Activated CD4-positive, alpha-beta T cell treated with anti-CD3 and anti-CD28 coated beads, Interleukin-2, Interleukin-4, amounts not matched to agents 100 ng/mL and 50 ng/mL, durations not matched to agents 16 hours and 8 hours (primary cell): ENCODE measurements at places on chromosomes 13 and 19.

DNA sequence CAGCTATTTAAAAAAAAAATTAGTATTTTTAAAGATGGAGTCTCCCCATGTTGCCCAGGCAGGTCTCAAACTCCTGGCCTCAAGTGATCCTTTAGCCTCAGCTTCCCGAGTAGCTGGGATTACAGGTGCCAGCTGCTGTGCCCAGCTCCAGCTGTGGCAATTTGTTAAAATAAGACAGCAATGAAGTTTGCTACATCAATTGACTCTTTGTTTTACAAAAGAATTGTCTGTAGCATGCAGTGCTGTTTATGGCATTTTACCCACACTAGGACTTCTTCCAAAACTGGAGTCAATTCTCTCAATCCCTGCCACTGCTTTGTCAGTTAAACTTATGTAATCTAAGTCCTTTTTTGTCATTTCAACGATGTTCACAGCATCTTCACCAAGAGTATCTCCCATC is 49.3 kb downstream of the NDFIP2 start:
- no peak for DNase-seq

DNA sequence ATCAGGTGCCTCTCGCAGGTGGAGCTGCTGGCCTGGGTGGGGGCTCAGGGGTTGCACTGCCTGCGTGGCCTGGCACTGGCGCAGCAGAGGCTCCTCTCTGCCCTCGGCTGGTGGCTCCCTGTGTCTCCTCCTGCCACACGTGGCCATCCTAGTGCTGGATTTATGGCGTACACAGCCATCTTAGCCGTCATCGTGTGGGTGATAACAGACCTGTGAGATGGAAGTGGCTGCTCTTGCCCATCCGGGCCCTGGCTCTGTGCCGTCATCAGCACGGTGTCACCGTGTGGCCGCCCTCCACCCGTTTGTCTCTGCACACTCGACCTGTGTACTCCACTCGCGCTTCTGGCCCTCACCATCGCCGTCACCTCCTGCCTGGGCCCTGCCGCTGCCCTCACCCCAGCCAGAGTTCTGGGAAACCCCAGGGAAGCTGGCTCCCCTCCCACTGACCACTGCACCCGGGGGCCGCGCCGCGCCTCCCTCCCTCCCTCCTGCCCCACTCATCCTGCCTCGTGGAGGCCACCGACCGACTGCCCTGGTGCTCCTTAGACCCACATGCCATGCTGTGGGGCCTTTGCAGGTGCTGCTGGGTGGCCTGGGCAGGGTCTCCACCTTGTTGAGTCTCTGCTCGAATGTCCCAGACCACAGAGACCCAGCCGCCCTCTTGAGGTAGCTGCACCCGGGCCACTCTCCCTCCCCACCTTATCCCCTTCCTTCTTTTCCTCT is 29.5 kb downstream of the TMEM255B start:
- no peak for DNase-seq

DNA sequence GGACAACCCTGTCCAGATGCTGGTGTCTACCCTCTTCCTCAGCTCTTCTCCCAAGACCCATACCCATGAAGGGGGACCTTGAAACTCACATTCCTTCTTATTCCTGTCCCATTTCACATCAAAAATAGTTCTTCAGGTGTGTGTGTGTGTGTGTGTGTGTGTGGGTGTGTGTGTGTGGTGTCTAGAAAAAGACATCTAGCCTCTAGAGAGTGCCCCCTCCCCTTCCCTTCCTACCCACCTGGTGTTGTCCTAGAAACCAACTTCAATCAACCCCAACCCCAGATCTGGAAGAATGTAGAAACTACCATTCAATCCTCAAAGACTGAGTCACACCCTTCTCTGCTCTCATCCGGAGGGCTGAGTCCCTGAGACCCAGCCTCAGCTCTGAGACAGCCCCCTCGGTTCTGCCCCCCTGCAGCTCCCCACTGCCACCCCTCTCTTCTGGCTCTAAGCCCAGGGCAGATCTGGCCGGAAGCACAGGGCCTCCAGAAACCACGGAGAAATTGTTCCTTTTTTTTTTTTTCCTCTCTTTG is 3.5 kb downstream of the KCNN4 start:
- no peak for DNase-seq

DNA sequence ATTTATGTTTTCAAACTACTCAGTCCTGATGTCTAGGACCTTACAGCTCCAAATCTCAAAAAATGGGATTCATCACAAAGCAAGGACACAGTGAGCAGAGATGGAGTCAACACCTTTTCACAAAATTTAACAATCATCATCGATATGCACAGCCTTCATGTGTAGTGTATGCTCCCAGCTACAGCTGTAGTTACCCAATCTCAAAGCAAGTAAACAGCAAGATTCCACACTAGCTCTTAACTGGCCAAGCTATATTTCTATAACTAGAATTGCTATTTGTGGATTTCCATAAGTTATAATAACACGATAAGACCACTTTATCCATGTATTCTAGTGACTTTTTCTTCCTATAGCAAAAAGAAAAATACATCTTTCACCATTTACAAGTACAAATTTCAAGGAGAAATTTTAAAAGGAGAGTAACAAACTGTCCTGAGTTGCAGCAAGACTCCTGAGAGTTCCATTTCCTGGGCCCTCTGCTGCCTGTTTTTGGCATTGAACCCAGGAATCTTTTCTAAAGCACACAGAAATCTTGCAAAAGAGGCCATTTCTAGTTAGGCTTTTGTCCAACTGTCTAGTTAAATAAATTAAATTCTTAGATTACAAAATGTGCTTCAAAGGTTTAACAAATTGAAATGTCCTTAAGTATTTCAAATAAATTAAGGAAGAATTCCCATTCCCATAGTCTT is 460.6 kb downstream of the FGF14 start:
- DNase-seq = no peak

- DNase-seq = no peak
Measured at GRCh38 chr13:95485518-95486144, 66.9 kb upstream of the CLDN10 start.

- DNase-seq = no peak
Measured at GRCh38 chr13:27607125-27607524, 13.2 kb downstream of the LNX2 start.

DNA sequence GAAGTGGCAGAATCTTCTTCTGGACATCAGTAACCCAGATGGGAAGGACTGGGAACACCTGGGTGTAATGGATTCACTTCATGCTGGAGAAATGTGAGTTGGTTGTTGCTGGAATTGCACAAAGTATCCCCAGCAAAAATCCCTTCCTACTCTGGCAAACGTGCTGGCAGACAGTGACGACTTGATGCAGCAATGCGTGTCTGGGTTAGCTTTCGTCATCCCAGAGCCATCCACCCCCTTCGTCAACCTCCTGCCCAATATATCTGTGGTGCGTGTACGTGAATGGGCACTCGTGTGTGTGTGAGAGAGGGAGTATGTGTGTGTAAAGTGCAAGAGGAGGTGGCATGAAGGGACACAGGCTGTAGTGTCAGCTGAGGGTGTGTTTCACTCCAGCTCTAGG is 70.9 kb downstream of the TM9SF2 start:
- no peak for DNase-seq

- DNase-seq = peak; percentile 41
Measured at GRCh38 chr19:34733266-34733745, 737 bp upstream of the ZNF181 start.

DNA sequence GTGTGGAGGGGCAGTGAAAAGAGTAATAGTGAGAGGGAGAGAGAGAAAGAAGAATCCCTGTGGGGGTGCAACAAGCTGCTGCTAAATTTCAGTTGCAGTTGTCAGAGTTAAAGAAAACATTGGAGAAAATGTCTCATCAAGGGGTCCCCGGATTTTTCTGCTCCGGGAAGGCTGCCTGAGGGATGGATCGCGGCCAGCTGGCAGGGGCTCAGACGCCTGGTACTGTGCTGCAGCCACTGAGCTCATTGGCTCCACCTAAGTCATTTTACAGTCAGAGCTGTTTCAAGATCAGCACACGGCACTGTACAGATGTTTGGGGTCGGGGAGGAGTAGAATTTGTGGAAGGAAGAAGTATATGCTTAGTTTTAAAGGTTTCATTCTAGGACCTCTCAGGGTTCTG is 106.2 kb downstream of the SHISA2 start:
- no peak for DNase-seq

DNA sequence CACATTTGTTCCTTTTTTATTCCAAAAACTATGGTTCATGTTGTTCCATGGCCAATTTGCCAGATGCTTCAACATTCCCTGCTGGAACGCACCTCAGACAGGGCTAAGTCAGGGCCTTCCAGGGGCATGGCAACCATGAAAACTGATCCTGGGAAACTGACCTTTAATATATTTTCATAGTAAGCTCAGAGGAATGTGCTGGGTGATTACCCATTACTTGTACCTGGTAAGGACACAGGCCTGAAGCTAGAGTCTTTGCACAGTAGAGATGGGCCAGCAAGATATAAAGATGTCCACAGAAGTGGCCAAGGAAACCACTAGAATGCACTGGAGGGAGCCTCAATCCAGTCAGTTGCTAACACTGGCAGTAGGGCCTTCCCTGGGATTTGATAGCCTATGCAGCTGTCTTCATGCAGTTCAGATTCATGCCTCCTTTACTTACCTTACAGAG is 353.1 kb downstream of the ENOX1 start:
- no peak for DNase-seq

DNA sequence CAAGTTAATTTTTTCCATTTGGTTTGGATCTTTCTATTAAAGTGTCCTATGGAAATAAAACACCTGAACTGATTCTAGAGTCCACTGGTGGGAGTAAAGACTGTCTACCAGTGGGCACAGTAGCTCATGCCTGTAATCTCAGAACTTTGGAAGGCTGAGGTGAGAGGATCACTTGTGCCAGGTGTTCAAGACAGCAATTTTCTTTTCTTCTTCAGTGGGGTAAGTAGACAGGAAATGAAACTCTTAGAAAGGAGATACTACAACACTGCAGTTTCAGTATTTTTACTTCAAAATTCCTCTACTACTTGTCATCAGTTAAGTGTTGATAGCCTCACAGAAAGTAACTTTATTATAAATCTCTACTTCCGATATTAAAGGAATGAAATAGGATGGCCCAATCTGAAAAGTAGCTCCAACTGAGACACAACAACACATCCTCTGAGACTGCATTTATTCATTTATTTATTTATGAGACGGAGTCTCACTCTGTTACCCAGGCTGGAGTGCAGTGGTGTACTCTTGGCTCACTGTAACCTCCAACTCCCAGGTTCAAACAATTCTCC is 26.3 kb downstream of the DNMT1 start:
- no peak for DNase-seq

DNA sequence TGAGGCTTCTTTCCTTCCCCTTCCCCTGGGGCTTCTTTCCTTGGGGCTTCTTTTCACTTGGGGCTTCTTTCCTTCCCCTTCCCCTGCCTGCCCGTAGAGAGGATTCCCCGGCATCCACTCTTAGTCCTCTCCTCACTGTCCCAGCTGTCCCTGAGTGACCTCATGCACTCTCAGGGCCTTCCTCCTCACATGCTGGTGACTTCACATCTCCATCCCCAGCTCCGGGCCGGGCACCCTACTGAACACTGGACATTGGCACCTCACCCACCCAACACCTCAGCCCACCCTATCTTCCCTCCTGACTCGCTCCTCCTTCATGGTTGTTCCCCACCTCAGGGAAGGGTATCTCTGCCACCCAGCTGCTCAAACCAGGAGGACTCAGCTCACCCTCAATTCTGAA is 130.6 kb downstream of the STARD13 start:
- no peak for DNase-seq

DNA sequence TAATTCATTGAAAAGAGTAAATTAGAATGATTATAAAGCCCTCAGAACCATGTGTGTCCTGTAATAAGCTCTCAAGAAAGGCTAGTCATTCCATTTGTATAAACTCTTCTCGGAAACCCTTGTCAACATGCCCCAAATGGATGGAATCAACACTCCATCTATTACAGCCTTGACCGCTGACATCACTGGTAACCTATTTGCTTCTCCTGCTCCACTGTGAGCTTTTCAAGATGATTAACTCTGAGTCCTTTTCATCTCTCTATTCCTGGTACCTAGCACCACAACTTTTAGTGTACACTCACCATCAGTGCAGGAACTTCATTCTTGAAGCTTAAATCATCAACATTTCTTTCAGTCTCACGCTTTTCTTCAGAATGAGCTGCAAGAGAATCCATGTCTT is 612.0 kb downstream of the DCT start:
- no peak for DNase-seq

DNA sequence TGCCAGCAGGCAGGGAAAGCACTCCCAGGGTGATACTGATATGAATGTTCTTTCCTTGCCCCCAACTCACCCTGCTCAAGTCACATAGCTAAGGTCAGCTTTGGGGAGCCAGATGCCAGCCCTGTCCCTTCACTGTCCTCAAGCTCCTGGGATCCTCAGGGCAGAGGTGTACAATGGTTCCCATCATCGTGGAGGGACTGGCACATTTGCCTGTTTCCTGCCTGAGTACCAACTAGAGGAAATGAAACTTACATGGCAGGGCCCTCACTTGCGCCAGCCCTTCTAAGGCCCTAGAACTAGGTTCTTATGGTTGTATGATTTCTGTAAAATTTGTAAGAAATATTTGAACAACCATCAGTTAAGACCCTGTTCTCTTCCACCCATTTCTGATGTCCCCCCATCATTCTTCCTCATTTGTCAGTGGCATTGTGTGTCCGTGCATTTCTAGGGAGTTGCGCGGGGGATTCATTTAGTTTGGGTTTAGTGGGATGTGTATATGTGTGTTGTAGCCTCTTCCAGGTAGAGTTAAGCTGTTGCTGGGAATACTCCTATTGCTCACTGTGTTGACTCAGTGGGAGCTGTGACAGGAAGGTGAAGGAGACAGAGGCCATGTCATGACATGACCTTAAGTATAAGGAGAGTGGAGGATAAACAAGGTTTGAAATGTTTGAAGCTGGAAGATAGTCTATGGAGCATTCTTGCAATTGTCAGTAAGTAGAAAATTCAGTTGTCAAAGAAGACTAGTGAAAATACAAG is 41.3 kb upstream of the RCBTB2 start:
- DNase-seq = no peak

DNA sequence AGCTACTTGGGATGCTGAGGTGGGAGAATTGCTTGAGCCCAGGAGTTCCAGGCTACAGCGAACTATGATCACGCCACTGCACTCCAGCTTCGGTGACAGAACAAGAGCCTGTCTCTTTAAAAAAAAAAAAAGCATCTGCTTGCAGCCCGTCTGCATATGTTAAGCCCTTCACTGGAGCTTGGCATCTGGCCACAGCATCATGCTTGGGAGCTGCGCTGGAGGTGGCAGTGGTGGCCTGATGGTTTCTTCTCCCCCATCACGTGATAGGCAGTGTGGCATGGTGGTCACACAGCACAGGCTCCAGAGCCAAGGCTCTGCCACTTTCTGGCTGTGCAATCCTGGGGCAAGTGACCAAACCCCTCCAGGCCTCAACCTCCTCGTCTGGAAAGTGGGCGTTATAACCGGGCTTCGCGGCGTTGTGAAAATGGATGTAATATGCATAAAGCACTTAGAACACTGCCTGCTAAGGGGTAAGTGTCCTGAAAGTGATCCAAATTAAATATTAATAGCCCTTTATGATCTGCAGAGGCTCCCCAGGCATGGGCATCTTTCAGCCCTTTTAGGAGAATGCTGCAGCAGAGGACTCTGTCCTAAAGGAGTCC is 24.4 kb downstream of the MARK4 start:
- no peak for DNase-seq

- no peak for DNase-seq
Measured at GRCh38 chr19:58551577-58552471, 3.1 kb downstream of the CHMP2A start.
